ENCODE measurements at places on chromosomes 11 and 22.
A peak's percentile ranks its signal among the peaks of the same experiment; 100 is the strongest.

DNA sequence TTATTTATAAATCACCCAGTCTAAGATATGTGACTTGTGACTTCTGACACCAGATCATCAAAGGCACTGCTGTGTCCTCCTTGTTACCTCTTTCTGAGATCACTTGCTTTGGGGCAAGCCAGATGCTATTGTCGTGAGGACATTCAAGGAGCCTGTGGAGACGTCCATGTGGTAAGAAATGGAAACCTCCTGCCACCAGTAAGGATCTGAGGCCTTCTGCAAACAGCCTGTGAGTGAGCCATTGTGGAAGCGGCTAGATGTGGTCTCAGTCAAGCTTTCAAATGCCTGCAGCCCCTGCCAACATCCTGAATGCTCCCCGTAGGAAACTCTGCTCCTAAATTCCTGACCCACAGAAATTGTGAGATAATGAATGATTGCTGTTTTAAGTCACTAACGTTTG is 11.7 kb upstream of the RDX start:
- H3K27ac ChIP-seq = no peak overlapping the region
- H3K36me3 ChIP-seq = no peaks in the 10 kb centered on the region
- H3K27me3 ChIP-seq = peaks cover 5% of the 10 kb centered on the region
- no peak for DNase-seq
- peaks cover 12% of the 10 kb centered on the region for H3K4me1 ChIP-seq
- H3K4me3 ChIP-seq = no peak overlapping the region

GRCh38 chr11:33959855-33960400 is 68.1 kb upstream of the LMO2 start:
- peaks cover 13% of the 10 kb centered on the region for H3K27me3 ChIP-seq
- no peak overlapping the region for H3K27ac ChIP-seq
- no peak for DNase-seq
- no peaks in the 10 kb centered on the region for H3K4me1 ChIP-seq

- DNase-seq = no peak
- H3K4me1 ChIP-seq = peaks cover 11% of the 10 kb centered on the region
- H3K36me3 ChIP-seq = no peaks in the 10 kb centered on the region
- H3K4me3 ChIP-seq = no peak overlapping the region
Observed at GRCh38 chr22:22943521-22944267, 56.1 kb downstream of the IGLL5 start.

GRCh38 chr11:67666303-67666645 is 8.1 kb downstream of the ALDH3B2 start:
- no peak overlapping the region for H3K4me3 ChIP-seq
- no peaks in the 10 kb centered on the region for H3K36me3 ChIP-seq
- H3K27ac ChIP-seq = no peak overlapping the region
- no peak for DNase-seq

GRCh38 chr11:119599864-119600541 is 129.0 kb downstream of the NECTIN1 start:
- no peak overlapping the region for H3K27ac ChIP-seq
- no peak overlapping the region for H3K4me3 ChIP-seq
- no peaks in the 10 kb centered on the region for H3K4me1 ChIP-seq
- H3K27me3 ChIP-seq = peaks cover 5% of the 10 kb centered on the region
- DNase-seq = no peak
- H3K36me3 ChIP-seq = no peaks in the 10 kb centered on the region

GRCh38 chr11:17700991-17701390 is 18.4 kb upstream of the MYOD1 start:
- DNase-seq = no peak
- no peak overlapping the region for H3K4me3 ChIP-seq
- H3K4me1 ChIP-seq = no peaks in the 10 kb centered on the region
- peaks cover 26% of the 10 kb centered on the region for H3K27me3 ChIP-seq

- H3K27ac ChIP-seq = no peak overlapping the region
- no peak overlapping the region for H3K4me3 ChIP-seq
- no peaks in the 10 kb centered on the region for H3K27me3 ChIP-seq
- H3K36me3 ChIP-seq = no peaks in the 10 kb centered on the region
- no peak for DNase-seq
Observed at GRCh38 chr11:32219320-32219719, 128.4 kb downstream of the RCN1 start.

DNA sequence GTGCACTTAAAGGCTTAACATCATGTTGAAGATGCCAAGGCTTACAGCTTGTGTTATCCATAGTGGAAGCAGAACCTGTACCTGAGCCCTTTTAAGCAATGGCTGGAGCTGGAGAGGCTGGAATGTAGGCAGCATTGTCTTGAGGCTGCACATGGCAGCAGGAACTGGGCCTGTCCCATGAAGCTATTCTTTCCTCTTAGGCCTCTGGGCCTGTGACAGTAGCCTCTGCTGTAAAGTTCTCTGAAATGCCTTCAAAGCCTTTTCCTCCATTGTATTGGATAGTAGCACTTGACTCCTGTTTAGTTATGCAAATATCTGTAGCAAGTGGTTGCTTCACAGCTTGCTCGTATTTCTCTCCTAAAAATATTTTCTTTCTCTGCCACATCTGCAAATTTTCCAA is 127.4 kb upstream of the ANO5 start:
- H3K36me3 ChIP-seq = no peaks in the 10 kb centered on the region
- DNase-seq = no peak
- no peaks in the 10 kb centered on the region for H3K4me1 ChIP-seq
- no peak overlapping the region for H3K4me3 ChIP-seq
- H3K27me3 ChIP-seq = no peaks in the 10 kb centered on the region
- no peak overlapping the region for H3K27ac ChIP-seq

- H3K4me1 ChIP-seq = no peaks in the 10 kb centered on the region
- no peak for DNase-seq
- no peak overlapping the region for H3K4me3 ChIP-seq
Observed at GRCh38 chr22:47615051-47615450, 852.6 kb downstream of the TBC1D22A start.

- peaks cover 1% of the 10 kb centered on the region for H3K4me1 ChIP-seq
- peaks cover 19% of the 10 kb centered on the region for H3K27me3 ChIP-seq
- H3K27ac ChIP-seq = no peak overlapping the region
Observed at GRCh38 chr11:121113611-121114010, 12.6 kb downstream of the TECTA start.

DNA sequence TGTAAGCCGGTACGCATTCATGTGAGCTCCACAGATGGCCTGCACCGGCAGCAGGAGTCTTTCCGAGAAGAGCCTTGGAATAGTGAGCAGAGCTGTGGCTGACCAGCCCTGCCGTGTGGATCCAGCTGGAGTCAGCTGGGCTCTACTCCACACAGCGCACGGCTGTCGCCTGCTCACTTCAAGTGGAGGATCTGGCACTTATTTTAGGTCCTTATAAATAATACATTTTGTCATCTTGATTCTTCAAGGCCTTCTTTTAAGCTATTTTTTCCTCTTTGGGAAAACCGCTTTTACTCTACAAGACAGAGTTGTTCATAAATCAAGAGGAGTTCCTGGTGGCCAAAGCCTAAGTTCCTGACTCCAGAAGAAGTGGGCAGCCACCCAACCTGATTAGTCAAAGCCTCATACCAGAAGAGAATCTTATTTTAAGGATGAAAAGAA is 93.8 kb downstream of the KCNC1 start:
- H3K36me3 ChIP-seq = no peaks in the 10 kb centered on the region
- no peak for DNase-seq
- no peak overlapping the region for H3K27ac ChIP-seq
- no peaks in the 10 kb centered on the region for H3K4me1 ChIP-seq
- no peaks in the 10 kb centered on the region for H3K27me3 ChIP-seq

- H3K4me3 ChIP-seq = no peak overlapping the region
- no peaks in the 10 kb centered on the region for H3K27me3 ChIP-seq
- H3K27ac ChIP-seq = no peak overlapping the region
- DNase-seq = no peak
Observed at GRCh38 chr22:46280063-46280817, 12.4 kb downstream of the TTC38 start.

DNA sequence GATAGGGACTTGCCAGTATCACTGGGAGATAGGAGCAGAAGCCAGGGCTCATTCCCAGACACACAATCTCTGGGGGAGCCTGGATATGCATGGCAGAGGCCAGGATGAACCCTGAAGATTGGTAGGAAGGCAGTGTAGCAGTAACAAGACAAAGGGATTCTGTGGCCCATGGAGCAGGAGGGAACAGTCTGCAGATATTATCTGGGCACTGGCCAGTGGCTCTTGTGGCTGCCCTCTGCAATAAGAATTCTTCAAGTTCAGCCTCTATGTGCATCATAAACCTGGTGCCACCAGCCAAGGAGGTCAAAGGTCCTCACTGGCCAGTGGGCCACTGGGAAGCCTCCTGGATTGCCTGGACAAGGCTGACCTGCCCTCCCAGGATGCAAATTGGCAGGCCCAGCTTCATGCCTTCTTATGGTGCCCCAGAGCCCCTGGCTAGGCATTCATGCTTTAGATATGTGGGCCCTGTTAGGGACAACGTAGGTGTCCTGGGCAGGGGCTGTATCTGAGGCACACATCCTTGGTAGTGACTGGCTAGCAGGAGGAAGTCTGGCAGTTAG is 29.2 kb downstream of the KCNQ1OT1 start:
- H3K4me3 ChIP-seq = no peak overlapping the region
- H3K4me1 ChIP-seq = no peaks in the 10 kb centered on the region
- no peak overlapping the region for H3K27ac ChIP-seq
- no peaks in the 10 kb centered on the region for H3K27me3 ChIP-seq
- H3K36me3 ChIP-seq = no peaks in the 10 kb centered on the region

DNA sequence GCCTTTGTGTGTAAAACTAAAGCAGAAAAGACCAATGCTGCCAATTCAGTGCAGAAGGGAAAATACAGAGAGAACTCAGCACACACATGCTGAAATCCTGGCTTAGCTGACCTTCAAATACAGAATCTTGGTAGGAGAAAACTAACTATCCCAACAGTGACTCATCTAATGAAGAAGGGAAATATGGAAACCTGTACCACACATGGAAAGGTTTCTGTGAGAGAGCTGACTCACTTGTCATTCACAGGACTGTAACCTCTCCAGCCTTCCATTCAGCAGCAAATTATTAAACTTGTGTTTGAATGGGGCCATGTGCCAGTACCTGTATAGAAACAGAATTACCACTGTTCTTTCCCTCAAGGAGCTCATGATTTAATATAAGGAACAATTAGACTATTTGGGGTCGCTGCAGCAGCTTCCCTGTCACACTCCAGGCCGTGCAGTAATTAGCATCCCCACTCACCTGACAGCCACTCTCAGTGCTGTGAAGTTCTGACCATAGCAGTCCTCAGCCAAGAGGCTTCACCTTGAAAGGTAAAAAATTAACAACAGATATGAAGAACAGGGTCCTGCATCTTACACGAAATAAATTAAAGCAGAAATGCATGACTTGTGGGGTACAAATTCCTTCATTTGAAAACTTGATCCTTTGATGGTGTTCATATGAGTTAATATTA is 53.9 kb downstream of the MSANTD4 start:
- DNase-seq = no peak
- H3K4me3 ChIP-seq = no peak overlapping the region

- no peaks in the 10 kb centered on the region for H3K4me1 ChIP-seq
- H3K4me3 ChIP-seq = no peak overlapping the region
- H3K27me3 ChIP-seq = no peaks in the 10 kb centered on the region
- no peak for DNase-seq
Observed at GRCh38 chr11:2097356-2097997, 41.7 kb downstream of the IGF2 start.

GRCh38 chr11:10294290-10294953 is 403 bp upstream of the SBF2 start:
- DNase-seq = no peak
- H3K27me3 ChIP-seq = peaks cover 69% of the 10 kb centered on the region
- peak overlapping the region; percentile 68 for H3K4me3 ChIP-seq
- H3K4me1 ChIP-seq = peaks cover 37% of the 10 kb centered on the region
- H3K36me3 ChIP-seq = no peaks in the 10 kb centered on the region

DNA sequence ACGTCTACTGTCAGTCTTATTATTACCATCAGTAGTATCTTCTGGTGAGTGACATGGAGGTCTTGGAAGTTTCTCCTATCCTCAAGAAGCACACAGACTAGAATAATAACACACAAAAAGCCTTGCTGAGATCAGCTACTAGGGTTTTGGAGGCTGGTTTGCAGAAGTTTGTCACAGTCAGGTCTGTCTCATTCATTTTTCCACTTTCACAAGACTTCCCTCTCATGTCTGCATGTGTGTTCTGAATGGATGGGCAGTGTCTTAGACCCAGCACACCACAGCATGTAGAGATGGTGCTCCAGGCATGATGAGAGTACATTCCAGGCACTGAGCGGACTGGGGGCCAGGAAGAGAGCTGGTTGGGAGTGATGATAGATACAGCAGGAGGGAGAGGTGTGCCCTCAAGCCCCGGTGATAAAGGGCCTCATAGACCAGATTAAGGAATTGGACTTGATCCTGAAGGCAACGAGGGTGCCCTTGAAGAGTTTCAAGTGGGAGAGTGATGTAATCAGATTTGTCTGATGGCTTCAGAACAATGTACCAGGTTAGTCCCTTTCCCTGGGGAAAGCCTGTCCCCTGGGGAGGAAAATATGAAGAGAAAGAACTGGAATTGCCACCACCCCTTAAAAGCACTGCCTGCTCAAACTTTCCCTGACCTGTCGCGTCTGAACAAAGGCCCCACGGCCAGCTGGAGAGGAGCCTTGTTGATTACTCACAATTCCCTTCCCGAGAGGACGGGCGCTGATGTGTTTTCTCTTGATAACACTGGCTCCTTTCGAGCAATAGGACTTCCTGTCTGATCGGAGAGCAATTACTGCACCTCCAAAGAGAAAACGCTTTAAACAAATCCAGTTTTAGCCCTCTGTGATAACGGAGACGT is 45.1 kb upstream of the LMO2 start:
- H3K4me3 ChIP-seq = no peak overlapping the region
- peaks cover 2% of the 10 kb centered on the region for H3K27me3 ChIP-seq
- no peak for DNase-seq
- no peak overlapping the region for H3K27ac ChIP-seq
- H3K4me1 ChIP-seq = no peaks in the 10 kb centered on the region

- H3K4me1 ChIP-seq = no peaks in the 10 kb centered on the region
- H3K4me3 ChIP-seq = no peak overlapping the region
- H3K27me3 ChIP-seq = no peaks in the 10 kb centered on the region
- no peak for DNase-seq
- no peak overlapping the region for H3K27ac ChIP-seq
Observed at GRCh38 chr11:127644366-127644765, 643.8 kb upstream of the KIRREL3 start.

GRCh38 chr11:93020248-93021046 is 51.0 kb downstream of the MTNR1B start:
- no peak overlapping the region for H3K27ac ChIP-seq
- H3K4me1 ChIP-seq = no peaks in the 10 kb centered on the region
- H3K4me3 ChIP-seq = no peak overlapping the region
- H3K27me3 ChIP-seq = no peaks in the 10 kb centered on the region

GRCh38 chr22:17237038-17237668 is 17.9 kb upstream of the ADA2 start:
- H3K27ac ChIP-seq = peak overlapping the region; percentile 93
- DNase-seq = peak; percentile 23
- H3K36me3 ChIP-seq = peaks cover 1% of the 10 kb centered on the region
- H3K4me1 ChIP-seq = peaks cover 16% of the 10 kb centered on the region

DNA sequence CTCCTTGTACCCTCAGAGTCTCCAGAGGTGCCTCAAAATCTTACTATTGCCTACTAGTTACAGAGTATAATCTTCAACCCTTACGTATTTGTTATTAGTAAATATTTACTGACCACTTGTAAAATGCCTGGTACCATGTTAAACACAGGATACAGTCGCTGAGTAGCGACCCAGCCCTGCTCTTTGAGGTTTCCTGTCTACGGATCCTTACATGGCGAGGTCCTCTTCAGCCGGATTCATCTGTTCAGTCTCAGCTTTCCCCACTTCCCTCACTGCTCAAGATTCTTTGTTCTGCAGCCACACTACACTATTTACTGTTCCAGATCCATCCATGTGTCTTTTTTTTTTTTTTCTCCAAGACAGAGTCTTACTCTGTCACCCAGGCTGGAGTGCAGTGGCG is 13.2 kb upstream of the TTC36 start:
- H3K4me1 ChIP-seq = peaks cover 5% of the 10 kb centered on the region
- DNase-seq = no peak
- H3K27me3 ChIP-seq = no peaks in the 10 kb centered on the region
- no peak overlapping the region for H3K4me3 ChIP-seq
- peaks cover 53% of the 10 kb centered on the region for H3K36me3 ChIP-seq
